ENCODE measurements at places on chromosomes 6 and 20. TPM values are rescaled to one million over a fixed set of nuclear protein-coding genes. Genes with fewer than 3 reads are reported as not detected.

DNA sequence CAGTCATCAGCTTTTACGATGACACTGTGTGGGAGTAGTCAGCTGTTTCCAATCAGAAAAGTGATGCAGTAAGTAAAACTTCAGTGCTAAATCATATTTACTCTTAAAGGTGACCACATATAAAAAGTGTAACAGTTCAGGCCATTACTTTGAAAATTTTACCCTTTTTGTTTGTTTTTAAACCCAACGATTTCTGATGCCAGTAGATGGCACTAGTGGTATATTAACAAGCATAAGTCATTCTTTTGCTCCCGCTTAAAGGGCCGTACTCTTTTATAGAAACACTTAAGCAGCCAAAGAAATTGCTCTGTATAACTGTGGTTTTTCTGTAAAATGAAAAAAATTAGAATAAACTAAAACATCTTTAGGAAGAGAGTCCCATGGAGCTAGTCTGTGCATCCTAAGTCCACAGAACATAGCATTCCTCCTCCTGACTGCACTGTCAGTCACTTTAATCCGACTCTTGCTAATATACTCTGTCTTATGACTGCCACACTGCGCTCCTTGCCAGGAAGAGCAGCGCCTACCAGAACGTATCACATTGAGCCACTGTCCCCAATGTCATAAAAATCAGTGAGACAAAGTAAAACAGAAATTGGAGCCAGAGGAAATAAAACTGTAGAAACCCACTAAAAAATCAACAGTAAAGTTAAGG is 25.0 kb downstream of the HEBP2 start:
- no peak for DNase-seq

TOMM34 gene
- total RNA-seq = 10.7 TPM

C6orf15 gene
- total RNA-seq = not detected

- peak; percentile 5 for DNase-seq
These were observed 8.9 kb upstream of the TAAR5 start for GRCh38 chr6:132598473-132598872.

GRCh38 chr6:68875403-68875802 is 240.3 kb downstream of the ADGRB3 start:
- no peak for DNase-seq

- DNase-seq = peak; percentile 75
These were observed 45.3 kb upstream of the PRELID3B start for GRCh38 chr20:59087829-59088433.

DNA sequence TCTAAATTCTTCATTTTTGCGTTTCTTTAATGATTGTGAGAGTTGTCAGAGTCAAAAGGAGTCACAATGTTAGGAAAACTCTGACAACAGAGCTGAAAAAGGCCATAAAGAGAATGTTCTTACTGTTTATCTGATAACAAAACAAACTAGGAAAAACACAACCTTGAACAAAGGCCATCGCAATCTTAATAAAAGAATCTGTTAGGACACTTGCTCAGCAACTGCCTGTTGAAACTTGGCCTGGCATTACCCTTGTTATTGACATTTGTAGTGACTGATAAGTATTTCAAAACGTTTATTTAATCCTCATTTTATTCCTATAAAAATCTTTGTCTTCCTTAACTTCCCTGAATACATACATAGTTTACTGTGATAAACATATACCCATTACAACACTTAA is 15.7 kb downstream of the GSTA1 start:
- DNase-seq = no peak

ACSS1 gene
- 38.7 TPM for total RNA-seq

DZANK1 gene
- total RNA-seq = 2.2 TPM

DNA sequence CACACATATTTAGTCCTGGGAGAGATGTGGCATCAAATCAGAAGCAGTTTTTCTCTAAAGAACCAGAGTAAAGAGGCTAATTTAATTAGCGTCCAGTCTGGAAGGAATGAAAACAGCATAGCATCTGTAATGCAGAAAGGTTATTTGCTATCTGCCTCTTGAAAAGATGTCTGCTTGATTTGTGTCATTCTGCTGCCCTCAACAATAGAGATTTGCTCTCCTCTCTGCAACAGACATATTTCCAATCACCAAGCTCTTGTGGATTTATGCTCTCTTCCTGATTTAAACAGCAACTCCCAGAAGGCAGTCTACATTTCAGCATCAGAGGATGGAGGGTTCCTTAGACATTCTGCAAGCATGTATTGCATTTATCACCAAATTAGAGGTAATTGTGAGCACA is 53.5 kb upstream of the AKAP12 start:
- DNase-seq = no peak
